Neural crest cell (in vitro differentiated cells): ENCODE measurements at places on chromosomes 1 and 21. TPM values are rescaled to one million over a fixed set of nuclear protein-coding genes. Genes with fewer than 3 reads are reported as not detected.

DNA sequence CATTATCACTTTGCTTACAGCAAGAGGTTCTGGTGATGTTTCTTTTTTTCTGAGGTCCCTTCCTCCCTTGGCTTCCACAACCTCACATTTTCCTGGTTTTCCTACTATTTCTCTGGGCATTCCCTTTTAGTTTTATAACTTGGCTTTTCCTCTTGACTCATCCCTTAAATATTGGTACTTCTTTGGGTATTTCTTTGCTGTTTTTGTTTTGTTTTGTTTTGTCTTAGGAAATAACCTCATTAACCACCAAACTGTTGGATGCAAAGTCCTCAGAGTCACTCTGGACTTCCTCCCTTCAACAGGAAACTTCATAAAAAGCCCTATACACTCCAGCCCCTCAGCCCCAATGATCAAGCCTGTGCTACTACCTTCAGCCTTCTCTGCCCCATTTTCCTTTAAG, 211.1 kb downstream of the DUSP10 start:
- no peaks in the 10 kb centered on the region for H3K36me3 ChIP-seq
- peaks cover 50% of the 10 kb centered on the region for H3K27me3 ChIP-seq
- H3K4me1 ChIP-seq, result no peaks in the 10 kb centered on the region
- no peak for DNase-seq

- H3K27me3 ChIP-seq, result no peaks in the 10 kb centered on the region
- no peaks in the 10 kb centered on the region for H3K4me1 ChIP-seq
- no peaks in the 10 kb centered on the region for H3K36me3 ChIP-seq
- H3K4me3 ChIP-seq, result no peak overlapping the region
Measured at GRCh38 chr1:234400773-234401172, 27.5 kb downstream of the COA6 start.

DNA sequence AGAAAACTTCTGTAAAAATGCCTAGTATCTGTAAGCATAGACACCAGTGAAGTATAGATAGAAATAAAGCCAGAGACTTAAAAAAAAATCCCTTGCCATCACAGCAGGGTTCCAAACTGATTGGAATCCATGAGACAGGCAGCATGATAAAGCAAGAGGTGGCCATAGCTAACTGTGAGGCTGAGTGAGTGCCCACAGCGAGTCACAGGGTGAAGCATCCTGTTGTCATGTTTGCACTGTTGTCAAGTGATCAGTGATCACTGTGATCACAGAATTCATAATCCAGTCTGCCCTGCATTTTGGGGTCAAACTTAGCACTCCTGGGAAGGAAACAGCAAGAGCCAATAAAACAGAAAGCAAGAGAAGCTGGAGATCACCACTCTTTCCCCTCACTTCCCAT, 33.3 kb downstream of the LRRC8B start:
- no peak overlapping the region for H3K27ac ChIP-seq
- peaks cover 23% of the 10 kb centered on the region for H3K36me3 ChIP-seq
- no peak for DNase-seq
- H3K4me1 ChIP-seq, result peaks cover 19% of the 10 kb centered on the region
- no peak overlapping the region for H3K4me3 ChIP-seq
- H3K27me3 ChIP-seq, result no peaks in the 10 kb centered on the region

The PRR9 gene
- total RNA-seq, result not detected in 2 replicates

DNA sequence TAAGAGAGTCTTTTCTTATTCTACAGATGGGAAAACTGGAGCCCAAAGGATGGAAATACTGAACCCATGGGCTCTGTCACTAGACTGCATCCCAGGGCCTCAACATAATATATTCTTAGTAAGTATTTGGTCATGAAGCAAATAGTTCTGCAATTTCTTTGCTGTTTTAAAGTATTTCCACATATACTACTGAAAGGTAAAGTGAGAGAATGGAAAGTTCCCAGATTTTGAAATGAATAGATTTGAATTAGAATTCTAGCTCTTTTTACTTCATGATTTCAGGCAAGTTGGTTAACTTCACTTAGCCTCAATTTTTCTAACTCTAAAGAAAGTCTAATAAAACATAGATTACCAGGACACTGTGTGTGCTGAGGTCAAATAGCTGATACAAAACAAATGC, 95.6 kb upstream of the FGGY start:
- no peak overlapping the region for H3K4me3 ChIP-seq
- H3K4me1 ChIP-seq, result no peaks in the 10 kb centered on the region
- no peak for DNase-seq
- no peaks in the 10 kb centered on the region for H3K27me3 ChIP-seq
- no peak overlapping the region for H3K27ac ChIP-seq
- H3K36me3 ChIP-seq, result no peaks in the 10 kb centered on the region

The OR6K3 gene
- not detected in 2 replicates for total RNA-seq

The SMG7 gene
- total RNA-seq, result 72.4 and 80.3 TPM in 2 replicates

- H3K36me3 ChIP-seq, result no peaks in the 10 kb centered on the region
- no peaks in the 10 kb centered on the region for H3K4me1 ChIP-seq
- H3K27ac ChIP-seq, result no peak overlapping the region
- H3K27me3 ChIP-seq, result no peaks in the 10 kb centered on the region
Measured at GRCh38 chr21:14567331-14568279, 21.5 kb upstream of the SAMSN1 start.

GRCh38 chr1:46012236-46012635, 120.2 kb downstream of the PIK3R3 start:
- no peaks in the 10 kb centered on the region for H3K27me3 ChIP-seq
- no peak overlapping the region for H3K4me3 ChIP-seq
- no peak overlapping the region for H3K27ac ChIP-seq
- no peaks in the 10 kb centered on the region for H3K4me1 ChIP-seq
- DNase-seq, result no peak
- peaks cover 22% of the 10 kb centered on the region for H3K36me3 ChIP-seq

GRCh38 chr1:233386336-233386735, 58.8 kb downstream of the MAP3K21 start:
- H3K4me1 ChIP-seq, result no peaks in the 10 kb centered on the region
- H3K36me3 ChIP-seq, result peaks cover 4% of the 10 kb centered on the region
- DNase-seq, result no peak
- no peaks in the 10 kb centered on the region for H3K27me3 ChIP-seq
- H3K27ac ChIP-seq, result no peak overlapping the region
